ENCODE measurements at places on chromosomes 7 and 10.

- no peak for DNase-seq
Measured at GRCh38 chr7:12066521-12066920, 144.6 kb upstream of the TMEM106B start.

GRCh38 chr10:73076360-73077183, 20.1 kb downstream of the P4HA1 start:
- DNase-seq: no peak

GRCh38 chr10:50592961-50593418, 30.8 kb downstream of the SGMS1 start:
- no peak for DNase-seq

- no peak for DNase-seq
Measured at GRCh38 chr10:59047957-59048618, 128.4 kb upstream of the PHYHIPL start.

GRCh38 chr10:42150428-42151061, 487.8 kb downstream of the ZNF33B start:
- no peak for DNase-seq

DNA sequence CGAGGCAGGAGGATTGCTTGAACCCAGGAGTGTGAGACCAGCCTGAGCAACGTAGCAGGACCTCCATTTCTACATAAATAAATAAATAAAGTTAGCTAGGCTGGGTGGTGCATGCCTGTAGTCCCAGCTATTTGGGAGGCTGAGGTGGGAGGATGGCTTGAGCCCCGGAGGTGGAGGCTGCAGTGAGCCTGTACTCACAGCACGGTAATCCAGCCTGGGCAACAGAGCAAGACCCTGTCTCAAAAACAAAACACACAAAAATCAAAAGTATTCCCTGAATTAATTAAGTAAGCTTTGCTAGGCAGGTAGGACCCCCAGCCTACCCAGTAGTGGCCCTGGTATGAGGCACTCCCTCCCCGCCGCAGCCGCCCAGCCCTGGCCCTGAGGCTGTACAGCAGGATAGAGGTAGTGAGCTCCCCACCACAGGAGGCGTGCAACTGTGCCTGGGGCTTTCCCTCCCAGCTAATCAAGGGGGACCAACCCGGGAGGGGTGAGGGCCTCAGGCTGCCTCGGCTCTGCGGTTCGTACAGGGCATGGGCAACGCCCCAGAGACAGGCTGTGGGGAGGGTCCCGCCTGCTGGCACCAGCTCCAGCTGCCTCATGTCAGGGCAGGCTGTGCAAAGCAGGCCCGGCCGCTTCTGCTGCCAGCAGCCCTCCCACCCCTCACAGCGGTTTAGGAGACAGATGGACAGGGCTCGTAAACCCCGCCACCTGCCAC, 1.0 kb upstream of the CYP2W1 start:
- DNase-seq: no peak

- DNase-seq: no peak
Measured at GRCh38 chr10:31253237-31253636, 65.8 kb upstream of the ZEB1 start.

DNA sequence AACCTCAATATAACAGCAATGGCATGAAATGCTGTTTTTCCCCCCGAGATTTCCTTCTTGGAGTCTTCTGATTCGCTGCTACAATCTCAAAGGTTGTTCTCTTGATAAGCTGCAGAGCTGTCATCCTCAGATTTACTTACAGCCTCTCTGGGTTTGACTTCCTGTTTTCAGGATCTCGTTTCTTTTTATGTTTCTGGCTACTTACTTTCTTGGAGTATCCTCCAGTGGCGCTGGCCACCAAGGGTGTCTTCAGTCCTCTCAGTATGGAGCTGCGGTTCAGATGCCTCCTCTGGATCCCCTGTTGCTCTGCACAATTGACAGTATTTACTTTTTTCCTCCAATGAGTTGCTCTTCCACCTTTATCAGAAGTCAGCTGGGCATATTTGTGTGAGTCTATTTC, 152.0 kb upstream of the TMEM72 start:
- no peak for DNase-seq

Data from activated CD4-positive, alpha-beta T cell treated with anti-CD3 and anti-CD28 coated beads, Interleukin-2, amount 50 U/mL, for 4 hours (primary cell).